ENCODE measurements at places on chromosomes 1 and 21. TPM values are rescaled to one million over a fixed set of nuclear protein-coding genes. Genes with fewer than 3 reads are reported as not detected.
A peak's percentile ranks its signal among the peaks of the same experiment; 100 is the strongest.

DNA sequence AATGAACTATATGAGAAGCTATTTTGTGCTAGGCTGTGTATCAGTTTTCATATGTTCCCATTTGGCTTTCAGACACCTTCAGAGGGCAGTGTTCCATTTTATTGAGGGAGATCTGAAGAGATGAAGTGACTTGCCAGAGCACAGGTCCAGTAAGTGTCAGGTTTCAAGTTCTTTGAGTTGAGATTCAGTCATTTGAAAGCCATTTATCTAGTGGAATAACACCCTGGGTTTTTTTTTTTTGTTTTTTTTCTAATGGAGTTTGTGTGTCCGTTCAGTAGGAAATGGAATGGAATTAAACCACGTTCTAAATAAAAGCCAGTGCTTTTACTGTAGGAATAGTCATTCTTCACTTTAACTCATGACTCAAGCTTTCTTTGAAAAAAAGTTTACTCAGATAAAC lies 652.9 kb upstream of the USP24 start:
- no peak overlapping the region for H3K27ac ChIP-seq
- no peaks in the 10 kb centered on the region for H3K4me1 ChIP-seq
- no peak for DNase-seq
- H3K27me3 ChIP-seq = no peaks in the 10 kb centered on the region

- H3K4me1 ChIP-seq = peaks cover 8% of the 10 kb centered on the region
- DNase-seq = no peak
- H3K27me3 ChIP-seq = no peaks in the 10 kb centered on the region
- H3K27ac ChIP-seq = no peak overlapping the region
- no peak overlapping the region for H3K4me3 ChIP-seq
Observed at GRCh38 chr1:30773722-30774358, 16.3 kb upstream of the LAPTM5 start.

GRCh38 chr1:29830916-29831315 lies 594.6 kb downstream of the PTPRU start:
- no peak overlapping the region for H3K27ac ChIP-seq
- H3K27me3 ChIP-seq = no peaks in the 10 kb centered on the region
- no peak overlapping the region for H3K4me3 ChIP-seq
- H3K4me1 ChIP-seq = no peaks in the 10 kb centered on the region

GRCh38 chr1:115524236-115524635 lies 117.5 kb upstream of the VANGL1 start:
- no peak overlapping the region for H3K27ac ChIP-seq
- no peaks in the 10 kb centered on the region for H3K27me3 ChIP-seq
- H3K4me3 ChIP-seq = no peak overlapping the region
- H3K4me1 ChIP-seq = no peaks in the 10 kb centered on the region
- no peaks in the 10 kb centered on the region for H3K36me3 ChIP-seq

- DNase-seq = no peak
- H3K4me3 ChIP-seq = no peak overlapping the region
- no peaks in the 10 kb centered on the region for H3K27me3 ChIP-seq
- peaks cover 19% of the 10 kb centered on the region for H3K36me3 ChIP-seq
- H3K4me1 ChIP-seq = no peaks in the 10 kb centered on the region
- no peak overlapping the region for H3K27ac ChIP-seq
Observed at GRCh38 chr1:118907466-118907865, 80.7 kb downstream of the TBX15 start.

- no peaks in the 10 kb centered on the region for H3K36me3 ChIP-seq
- H3K4me1 ChIP-seq = peaks cover 8% of the 10 kb centered on the region
- no peak overlapping the region for H3K4me3 ChIP-seq
Observed at GRCh38 chr1:65512383-65512782, 91.9 kb downstream of the LEPR start.

GRCh38 chr1:6473156-6473555 lies 7.2 kb upstream of the TNFRSF25 start:
- no peaks in the 10 kb centered on the region for H3K4me1 ChIP-seq
- H3K27me3 ChIP-seq = no peaks in the 10 kb centered on the region
- H3K4me3 ChIP-seq = no peak overlapping the region
- H3K27ac ChIP-seq = no peak overlapping the region
- DNase-seq = no peak
- no peaks in the 10 kb centered on the region for H3K36me3 ChIP-seq

- peaks cover 5% of the 10 kb centered on the region for H3K4me1 ChIP-seq
- H3K4me3 ChIP-seq = no peak overlapping the region
- no peaks in the 10 kb centered on the region for H3K36me3 ChIP-seq
- H3K27me3 ChIP-seq = no peaks in the 10 kb centered on the region
Observed at GRCh38 chr1:203463469-203464062, 12.0 kb upstream of the PRELP start.

- H3K27me3 ChIP-seq = no peaks in the 10 kb centered on the region
- no peaks in the 10 kb centered on the region for H3K4me1 ChIP-seq
- H3K27ac ChIP-seq = no peak overlapping the region
- DNase-seq = no peak
- H3K4me3 ChIP-seq = no peak overlapping the region
- H3K36me3 ChIP-seq = no peaks in the 10 kb centered on the region
Observed at GRCh38 chr1:214565310-214565709, 13.9 kb upstream of the PTPN14 start.

DNA sequence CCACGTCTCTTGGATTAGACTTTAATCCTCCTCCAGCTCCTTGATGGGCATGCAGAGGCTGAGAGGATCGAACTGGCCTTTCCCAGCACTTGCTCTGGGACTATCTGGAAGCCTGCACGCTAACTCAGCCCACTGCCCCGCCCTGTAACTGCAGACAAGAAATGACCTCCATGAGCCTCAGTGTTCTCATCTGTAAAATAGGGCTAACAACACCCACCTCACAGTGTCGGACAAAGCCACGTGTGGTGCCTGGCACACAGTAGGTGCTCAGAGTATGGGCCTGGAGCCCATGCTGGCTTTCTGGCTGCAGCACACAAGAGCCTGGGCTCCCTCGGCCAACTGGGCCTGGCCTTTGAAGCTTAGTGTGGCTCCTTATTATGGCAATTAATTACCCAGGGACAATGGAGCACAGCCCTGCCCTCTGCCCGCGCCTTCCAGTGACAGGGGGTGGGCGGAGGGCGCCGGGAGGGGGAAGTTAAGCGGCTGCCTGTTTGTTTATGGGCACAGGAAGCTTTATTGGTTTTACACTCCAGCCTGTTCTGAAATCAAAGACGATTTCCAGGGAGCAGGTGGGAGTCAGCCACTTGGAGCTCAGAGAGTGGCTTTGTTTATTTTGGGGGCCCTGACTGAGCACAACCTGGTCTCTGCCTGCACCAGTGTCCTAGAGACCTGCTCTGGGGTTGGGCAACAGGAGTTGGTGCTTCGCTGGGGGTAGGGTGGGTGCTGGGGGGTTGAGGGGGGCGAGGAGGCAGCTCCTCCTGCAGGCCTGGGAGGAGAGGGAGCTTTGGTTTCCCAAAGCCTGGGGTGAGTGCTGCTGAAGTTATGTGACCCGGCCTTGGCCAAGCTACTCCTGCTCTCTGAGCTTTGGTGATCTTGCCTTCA lies 31.0 kb downstream of the PAX7 start:
- H3K27ac ChIP-seq = no peak overlapping the region
- no peaks in the 10 kb centered on the region for H3K36me3 ChIP-seq
- H3K4me3 ChIP-seq = no peak overlapping the region

GRCh38 chr1:12088607-12089006 lies 25.5 kb downstream of the TNFRSF8 start:
- no peak overlapping the region for H3K27ac ChIP-seq
- H3K4me3 ChIP-seq = no peak overlapping the region
- no peaks in the 10 kb centered on the region for H3K36me3 ChIP-seq
- no peak for DNase-seq
- H3K4me1 ChIP-seq = no peaks in the 10 kb centered on the region

DNA sequence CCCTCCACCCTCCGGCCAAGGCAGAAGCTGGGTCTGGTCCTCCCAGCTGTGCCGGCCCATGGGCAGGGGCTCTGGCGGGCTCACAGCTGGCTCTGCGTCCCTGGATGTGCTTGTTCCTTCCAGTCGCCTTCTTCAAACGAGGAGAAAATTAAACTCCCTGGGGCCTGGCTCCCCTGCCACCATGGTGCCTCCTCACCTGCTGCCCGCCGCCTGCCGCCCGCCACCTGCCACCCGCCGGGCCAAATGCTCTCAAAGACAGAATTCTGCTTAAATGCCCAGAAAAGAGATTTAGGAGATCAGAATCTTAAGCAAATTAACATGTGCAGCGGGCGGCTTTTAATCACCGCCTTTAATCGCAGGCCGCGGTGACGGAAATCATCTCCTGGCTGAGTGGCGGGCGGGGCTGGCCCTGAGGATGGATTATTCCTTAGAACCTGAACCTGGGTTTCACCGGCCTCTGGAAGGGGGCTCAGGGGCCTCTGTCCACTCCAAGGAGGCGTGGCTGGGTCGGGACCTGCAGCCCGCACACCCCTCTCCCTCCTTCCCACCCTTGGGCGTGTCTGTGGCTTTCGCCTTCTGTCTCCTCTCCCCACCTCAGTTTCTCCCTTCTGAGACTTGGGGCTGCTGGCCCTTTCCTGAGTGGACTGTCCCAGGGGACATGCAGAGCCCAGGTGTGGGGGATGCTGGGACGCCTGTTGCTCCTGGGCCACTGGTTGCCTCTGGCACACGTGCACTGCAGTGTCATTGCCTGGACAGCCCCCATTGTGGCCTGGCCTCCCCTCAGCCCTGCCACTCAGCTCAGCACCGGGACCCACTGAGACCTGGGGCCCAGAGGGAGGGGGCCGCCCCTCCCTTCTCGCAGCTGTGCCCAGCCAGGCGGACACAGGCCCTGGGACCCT lies 10.5 kb upstream of the PLCH2 start:
- no peak overlapping the region for H3K27ac ChIP-seq
- peaks cover 96% of the 10 kb centered on the region for H3K27me3 ChIP-seq
- H3K4me3 ChIP-seq = no peak overlapping the region

GRCh38 chr1:211908453-211908852 lies 77.9 kb upstream of the LPGAT1 start:
- DNase-seq = no peak
- H3K4me3 ChIP-seq = no peak overlapping the region
- no peak overlapping the region for H3K27ac ChIP-seq
- no peaks in the 10 kb centered on the region for H3K4me1 ChIP-seq

- no peaks in the 10 kb centered on the region for H3K27me3 ChIP-seq
- no peak overlapping the region for H3K4me3 ChIP-seq
- peaks cover 24% of the 10 kb centered on the region for H3K36me3 ChIP-seq
- peaks cover 72% of the 10 kb centered on the region for H3K4me1 ChIP-seq
- DNase-seq = no peak
Observed at GRCh38 chr1:112460615-112461014, 48.1 kb upstream of the WNT2B start.

DNA sequence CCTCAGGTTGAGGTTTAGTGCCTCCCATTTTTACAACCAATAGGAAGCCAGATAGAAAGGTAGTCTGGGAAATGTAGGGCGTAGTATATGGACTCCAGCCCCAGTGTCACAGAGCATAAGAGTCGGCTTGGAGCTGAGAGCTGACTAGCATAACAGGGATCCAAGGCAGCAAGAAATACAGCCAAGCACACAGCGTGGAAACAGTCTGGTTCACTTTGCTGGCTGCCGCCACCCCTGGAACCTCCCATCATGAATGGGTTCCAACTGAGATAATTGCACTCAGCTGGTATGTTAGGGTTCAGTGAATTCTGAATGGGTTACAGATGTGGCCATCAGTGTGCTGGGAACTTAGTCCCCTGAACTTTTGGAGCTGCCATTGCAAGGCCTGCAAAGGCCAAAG lies 76.7 kb upstream of the GPR88 start:
- H3K4me3 ChIP-seq = no peak overlapping the region
- DNase-seq = no peak
- no peak overlapping the region for H3K27ac ChIP-seq
- no peaks in the 10 kb centered on the region for H3K27me3 ChIP-seq
- H3K4me1 ChIP-seq = no peaks in the 10 kb centered on the region

GRCh38 chr21:41064334-41064791 lies 103.6 kb upstream of the BACE2 start:
- no peak overlapping the region for H3K27ac ChIP-seq
- no peaks in the 10 kb centered on the region for H3K36me3 ChIP-seq
- DNase-seq = no peak
- no peaks in the 10 kb centered on the region for H3K27me3 ChIP-seq
- no peak overlapping the region for H3K4me3 ChIP-seq

- no peaks in the 10 kb centered on the region for H3K4me1 ChIP-seq
- no peaks in the 10 kb centered on the region for H3K27me3 ChIP-seq
- peak overlapping the region; percentile 49 for H3K27ac ChIP-seq
- no peak overlapping the region for H3K4me3 ChIP-seq
- no peaks in the 10 kb centered on the region for H3K36me3 ChIP-seq
- DNase-seq = no peak
Observed at GRCh38 chr21:34807146-34807880, 138.5 kb downstream of the CLIC6 start.

GRCh38 chr1:212225416-212225815 lies 59.8 kb upstream of the PPP2R5A start:
- no peak overlapping the region for H3K4me3 ChIP-seq
- no peaks in the 10 kb centered on the region for H3K27me3 ChIP-seq
- no peak overlapping the region for H3K27ac ChIP-seq
- no peak for DNase-seq
- H3K36me3 ChIP-seq = no peaks in the 10 kb centered on the region
- peaks cover 14% of the 10 kb centered on the region for H3K4me1 ChIP-seq

DNA sequence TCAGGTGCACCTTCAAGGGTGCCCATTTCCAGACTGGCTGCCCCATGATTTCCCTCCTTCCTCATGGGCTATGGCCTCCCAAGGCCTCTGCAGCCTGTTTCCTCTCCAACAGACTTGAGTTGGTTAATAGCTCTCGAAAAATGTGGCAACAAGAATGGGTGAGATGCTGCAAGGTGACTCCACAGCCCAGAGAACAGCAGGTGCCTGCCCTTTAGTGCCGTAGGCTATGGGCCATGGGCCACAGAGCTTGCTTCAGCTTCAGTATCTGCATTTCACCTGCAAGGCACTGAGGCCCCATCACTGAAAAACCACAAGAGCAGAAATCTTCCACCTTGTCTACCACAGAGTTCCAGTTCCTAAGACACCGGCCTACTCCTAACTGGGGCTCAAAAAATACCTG lies 122.0 kb downstream of the ETS2 start:
- no peaks in the 10 kb centered on the region for H3K36me3 ChIP-seq
- peaks cover 23% of the 10 kb centered on the region for H3K4me1 ChIP-seq
- no peaks in the 10 kb centered on the region for H3K27me3 ChIP-seq
- no peak overlapping the region for H3K27ac ChIP-seq
- no peak overlapping the region for H3K4me3 ChIP-seq

DNA sequence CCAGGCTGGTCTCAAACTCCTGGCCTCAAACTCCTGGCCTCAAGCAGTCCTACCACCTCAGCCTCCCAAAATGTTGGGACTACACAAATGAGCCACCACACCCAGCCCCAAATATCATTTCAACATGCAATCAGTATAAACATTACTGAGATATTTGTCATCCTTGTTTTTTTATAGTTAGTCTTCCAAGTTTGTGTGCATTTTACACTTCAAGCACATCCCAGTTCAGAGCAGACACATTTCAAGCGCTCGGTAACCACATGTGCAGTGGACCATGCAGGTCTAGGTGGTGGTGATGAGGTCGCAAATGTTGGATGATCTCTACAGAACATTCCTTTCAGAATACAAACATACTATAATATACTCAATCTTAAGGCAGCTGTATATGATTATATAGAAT lies 23.8 kb upstream of the APP start:
- H3K27ac ChIP-seq = no peak overlapping the region
- no peaks in the 10 kb centered on the region for H3K4me1 ChIP-seq
- H3K4me3 ChIP-seq = no peak overlapping the region
- no peaks in the 10 kb centered on the region for H3K27me3 ChIP-seq

The SYTL1 gene
- 1.3 TPM for total RNA-seq

The ZNF683 gene
- total RNA-seq = not detected

The LAD1 gene
- not detected for total RNA-seq

The SLC35F3 gene
- total RNA-seq = not detected

The CENPL gene
- 4.5 TPM for total RNA-seq

The REN gene
- total RNA-seq = not detected

The TMIGD3 gene
- 9.6 TPM for total RNA-seq

The LENEP gene
- total RNA-seq = not detected

The LYPD8 gene
- total RNA-seq = not detected

The TNN gene
- total RNA-seq = not detected

All from tibial nerve (tissue), 4 donors.